ENCODE measurements at places on chromosomes 1 and 21. TPM values are rescaled to one million over a fixed set of nuclear protein-coding genes. Genes with fewer than 3 reads are reported as not detected.

- DNase-seq, result no peak
These were observed 296.7 kb upstream of the USP25 start for GRCh38 chr21:15433091-15433490.

TMEM269 gene
- 0.31 TPM for total RNA-seq

SHCBP1L gene
- total RNA-seq, result not detected

DNA sequence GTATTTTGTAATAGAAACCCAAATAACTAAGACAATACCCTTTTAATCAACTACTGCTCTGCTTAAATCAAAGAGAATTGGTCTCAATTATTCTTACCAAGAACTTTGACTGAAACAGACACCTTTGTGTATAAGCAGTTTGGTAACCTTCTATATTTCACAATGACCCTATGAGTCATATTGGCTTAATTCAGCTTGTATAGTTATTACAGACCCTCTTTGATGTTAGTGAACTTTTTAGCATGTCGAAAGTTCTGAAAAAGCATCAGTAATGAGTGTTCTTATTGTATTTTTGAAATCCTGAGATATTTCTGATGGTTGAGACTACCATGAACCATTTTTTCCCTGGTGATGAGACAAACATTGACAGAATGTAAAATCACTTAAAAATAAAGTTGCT is 43.3 kb upstream of the RABGAP1L start:
- no peak for DNase-seq

DMBX1 gene
- total RNA-seq, result 0.13 TPM

DNA sequence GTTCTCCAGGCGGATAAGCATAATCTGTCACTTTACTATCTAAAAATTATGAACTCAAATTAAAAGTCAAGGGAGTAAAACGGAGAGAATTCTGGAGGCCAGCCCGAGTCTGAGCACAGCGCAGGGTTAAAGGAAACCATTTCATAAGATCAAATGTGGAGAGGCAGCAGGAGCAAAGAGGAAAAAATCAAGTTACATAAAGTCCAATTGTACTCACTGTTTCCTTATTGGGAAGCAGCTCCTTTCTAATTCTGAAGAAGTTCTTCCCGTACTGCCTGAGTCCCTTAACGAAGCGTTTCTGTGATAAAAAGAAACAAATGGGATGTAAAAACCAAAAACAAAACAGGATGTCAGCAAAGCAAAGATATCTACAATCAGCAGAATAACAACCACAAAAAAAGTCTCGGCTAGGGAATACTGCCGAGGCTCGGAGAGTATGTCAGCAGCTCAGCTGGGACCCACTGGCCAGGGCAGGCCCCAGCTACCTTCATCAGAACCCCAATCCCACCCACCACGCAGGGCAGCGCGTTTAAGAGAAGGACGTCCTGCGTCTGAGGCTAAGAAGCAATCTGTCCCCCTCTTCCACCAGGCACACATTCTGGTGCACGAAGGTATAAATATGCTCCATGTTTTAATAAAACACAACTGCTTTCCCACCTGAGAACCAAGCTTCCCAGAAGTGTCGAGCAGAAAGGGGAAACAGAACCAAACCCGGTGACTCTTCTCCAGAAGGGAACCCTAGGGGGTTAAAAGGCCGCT is 104.8 kb downstream of the SLC45A1 start:
- no peak for DNase-seq

DNA sequence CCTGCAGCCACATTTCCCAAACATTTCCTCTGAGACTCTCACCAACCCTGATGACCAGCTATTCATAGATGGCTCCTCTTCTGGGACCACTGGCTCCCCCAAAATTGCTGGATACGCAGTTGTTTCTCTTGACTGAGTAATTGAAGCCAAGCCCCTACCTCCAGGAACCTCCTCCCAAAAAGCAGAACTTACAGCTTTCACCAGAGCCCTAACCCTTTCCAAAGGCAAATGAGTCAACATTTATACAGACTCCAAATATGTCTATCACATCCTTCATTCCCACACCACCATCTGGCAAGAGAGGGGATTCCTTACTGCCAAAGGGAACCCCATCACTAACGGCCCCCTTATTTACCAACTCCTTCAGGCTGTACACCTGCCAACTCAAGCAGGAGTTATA is 20.3 kb upstream of the CA6 start:
- no peak for DNase-seq

DNA sequence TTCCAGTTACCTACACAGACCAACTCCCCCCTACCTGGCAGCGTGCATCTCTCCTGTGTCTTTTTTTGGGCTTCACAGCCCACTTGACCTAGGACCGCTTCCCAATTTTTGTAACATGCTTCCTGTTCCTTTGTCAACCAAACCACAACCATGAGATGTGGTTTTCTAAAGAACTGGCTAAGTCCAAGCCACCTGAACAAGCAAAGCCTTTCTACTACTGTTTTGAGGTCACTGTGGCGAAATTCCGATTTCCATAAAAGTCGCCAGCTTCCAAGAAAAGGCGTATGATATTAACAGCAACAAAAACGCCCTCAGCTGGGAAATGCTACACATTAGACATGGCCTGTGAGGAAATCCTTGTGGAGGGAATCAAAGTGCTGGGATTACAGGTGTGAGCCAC is 12.7 kb upstream of the AK2 start:
- no peak for DNase-seq

CHAF1B gene
- total RNA-seq, result 2.5 TPM

GRCh38 chr1:46474570-46474969 is 15.1 kb upstream of the DMBX1 start:
- no peak for DNase-seq

MYCL gene
- 2.5 TPM for total RNA-seq

TNFRSF8 gene
- 5.2 TPM for total RNA-seq

GRCh38 chr1:43493661-43494450 is 36.8 kb upstream of the PTPRF start:
- no peak for DNase-seq

DNA sequence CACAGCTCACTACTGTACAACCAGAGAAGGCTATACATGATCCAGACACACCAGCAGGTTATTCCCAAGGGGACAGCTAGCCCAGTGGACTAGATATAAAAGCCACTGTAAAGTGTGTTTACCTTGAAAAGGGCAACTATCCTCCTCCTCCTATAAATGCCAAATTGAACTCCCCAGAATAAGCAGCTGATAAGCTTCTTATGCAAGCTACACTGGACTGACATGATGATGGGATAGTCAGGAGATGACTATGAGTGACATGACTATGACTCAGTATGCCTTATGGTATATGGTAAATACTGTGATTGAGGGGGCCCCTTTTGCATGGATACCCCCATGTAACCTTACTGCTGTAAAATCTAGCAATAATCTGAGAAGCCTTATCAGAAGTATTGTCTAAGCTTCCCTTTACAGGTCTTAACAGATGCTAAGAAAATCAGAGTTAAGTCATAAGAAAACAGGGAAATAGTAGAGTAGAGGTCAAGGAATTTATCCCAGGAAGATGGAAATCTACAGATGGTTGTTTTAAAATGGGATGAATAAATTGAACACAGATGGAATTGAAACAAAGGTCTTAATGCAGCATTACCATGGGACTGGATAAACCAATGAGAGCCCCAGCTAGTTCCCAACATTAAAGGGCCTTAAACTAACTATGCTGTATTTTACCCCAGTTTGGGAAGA is 55.8 kb downstream of the TRIM33 start:
- DNase-seq, result no peak

- DNase-seq, result no peak
These were observed 397.9 kb downstream of the HHAT start for GRCh38 chr1:210726621-210727020.

DNA sequence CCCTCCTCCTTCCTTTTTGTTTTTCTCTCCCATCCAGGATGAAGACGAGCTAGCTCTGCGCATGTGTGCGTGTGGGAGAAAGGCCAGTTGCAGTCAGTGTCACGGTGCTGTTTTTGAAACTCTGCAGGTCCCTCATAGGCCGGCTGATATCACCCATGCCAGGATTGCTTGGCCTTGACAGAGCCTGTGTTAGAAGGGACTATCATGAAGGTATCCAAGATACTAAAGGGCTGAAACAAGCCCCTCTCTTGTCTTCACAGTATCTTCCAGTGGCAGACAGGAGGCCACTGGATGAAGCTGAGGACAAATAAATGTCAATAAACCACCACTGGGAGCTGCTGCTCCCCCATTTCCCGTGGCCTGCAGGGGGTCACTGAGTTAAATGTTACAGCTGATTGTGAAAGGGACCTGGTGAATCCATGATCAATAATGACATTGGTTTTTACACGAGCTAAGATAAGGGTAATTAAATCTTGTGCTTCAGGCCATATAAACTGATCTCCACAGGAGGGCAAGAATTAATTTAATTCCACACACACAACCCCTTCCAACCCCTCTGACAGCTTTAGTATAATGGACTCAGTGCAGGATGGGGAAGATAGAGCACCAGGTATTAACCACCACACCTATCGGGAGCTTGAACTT is 64.6 kb upstream of the TARBP1 start:
- no peak for DNase-seq

- DNase-seq, result no peak
These were observed 674 bp downstream of the CEP350 start for GRCh38 chr1:179955287-179955680.

DNA sequence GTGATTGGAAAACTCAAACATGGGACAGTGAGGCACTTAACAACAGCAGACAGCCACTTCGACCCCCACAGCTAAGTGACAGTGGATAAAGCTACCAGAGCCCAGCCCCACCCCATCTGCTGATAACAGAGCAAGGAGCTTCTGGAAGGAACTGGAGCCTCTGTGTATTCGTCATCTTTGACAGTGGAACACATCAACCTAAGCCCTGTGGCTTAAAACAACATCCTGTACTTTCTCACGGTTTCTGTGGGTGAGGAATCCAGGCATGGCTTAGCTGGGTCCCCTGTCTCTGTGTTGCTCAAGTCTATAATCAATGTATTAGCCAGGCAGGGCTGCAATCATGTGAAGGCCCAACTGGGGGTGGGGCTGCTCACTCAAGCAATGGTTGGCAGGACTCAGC is 18.4 kb upstream of the SIPA1L2 start:
- DNase-seq, result no peak

DNA sequence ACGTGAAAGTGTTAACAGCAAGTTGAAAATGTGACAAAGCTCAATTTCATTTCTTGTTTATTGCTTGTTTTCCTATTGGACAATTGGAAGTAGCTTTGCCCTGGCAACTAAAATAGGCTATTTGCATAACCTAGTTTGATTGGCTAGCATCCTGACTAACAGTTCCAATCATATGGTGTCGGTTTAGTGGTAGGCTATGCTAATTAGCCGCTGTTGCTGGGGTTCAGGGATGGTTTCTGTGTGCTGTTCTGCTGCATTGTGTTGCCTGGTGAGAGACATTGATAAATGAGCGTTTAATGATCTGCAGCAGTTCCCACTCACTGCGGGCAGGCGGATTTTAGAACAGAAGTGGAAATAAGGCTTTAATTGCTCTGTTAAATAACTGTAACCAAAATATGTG is 68.5 kb downstream of the DYRK1A start:
- DNase-seq, result no peak

DNA sequence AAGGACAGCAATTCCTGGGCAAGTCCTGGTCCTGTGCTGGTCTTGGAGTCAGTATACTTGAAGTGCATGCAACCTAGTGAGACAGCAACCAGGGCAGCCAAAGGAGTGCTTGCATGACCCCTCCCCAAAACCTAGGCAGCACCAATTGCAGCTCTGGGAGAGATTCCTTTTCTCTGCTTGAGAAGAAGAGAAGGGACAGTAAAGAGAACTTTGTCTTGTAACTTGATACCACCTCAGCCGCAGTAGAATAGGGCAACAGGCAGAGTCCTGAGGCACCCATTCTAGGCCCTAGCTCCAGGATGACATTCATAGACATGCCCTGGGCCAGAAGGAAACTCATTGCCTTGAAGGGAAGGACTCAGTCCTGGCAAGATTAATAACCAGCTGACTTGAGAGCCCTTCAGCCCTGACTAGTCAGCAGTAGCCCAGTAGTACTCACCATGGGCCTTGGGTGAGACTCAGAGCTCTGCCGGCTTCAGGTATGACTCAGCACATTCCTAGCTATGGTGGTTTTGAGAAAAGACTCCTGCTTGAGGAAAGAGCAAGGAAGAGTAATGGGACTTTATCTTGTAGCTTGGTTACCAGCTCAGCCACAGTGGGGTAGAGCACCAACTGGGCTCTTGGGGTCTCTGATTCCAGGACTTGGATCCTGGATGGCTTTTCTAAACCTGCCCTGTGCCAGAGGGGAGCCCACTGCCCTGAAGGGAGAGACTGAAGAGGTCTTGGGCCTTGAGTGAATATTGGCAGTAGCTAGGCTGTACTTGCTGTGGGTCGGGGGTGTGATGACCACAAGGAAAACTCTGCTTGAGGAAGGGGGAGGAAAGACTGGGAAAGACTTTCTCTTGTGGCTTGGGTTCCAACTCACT is 51.7 kb upstream of the ACADM start:
- DNase-seq, result no peak

FAM177B gene
- total RNA-seq, result not detected

TMEM52 gene
- total RNA-seq, result 0.80 TPM

- no peak for DNase-seq
These were observed 170.4 kb upstream of the KCNK2 start for GRCh38 chr1:214912127-214912526.

GRCh38 chr1:39409055-39409816 is 82.2 kb upstream of the BMP8A start:
- DNase-seq, result peak; percentile 68

DNA sequence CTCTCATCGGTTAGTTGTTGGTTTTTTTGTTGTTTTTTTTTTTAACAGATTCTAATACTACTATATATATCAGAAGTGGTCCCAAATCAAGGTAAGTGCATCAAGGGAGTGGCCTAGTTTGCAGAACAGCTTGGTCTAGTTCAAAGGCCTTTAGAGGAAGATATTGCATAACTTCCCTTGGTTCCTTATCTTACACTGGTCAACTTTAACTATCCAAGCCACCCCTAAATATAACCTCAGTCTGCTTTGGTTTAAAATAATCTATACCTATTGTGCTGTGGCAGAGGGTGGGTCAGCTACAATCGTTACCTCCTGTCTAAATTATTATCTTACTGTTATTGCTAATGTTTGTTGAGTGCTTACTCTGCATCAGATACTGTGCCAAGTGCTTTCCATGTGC is 6.9 kb downstream of the S100A12 start:
- DNase-seq, result no peak

DNA sequence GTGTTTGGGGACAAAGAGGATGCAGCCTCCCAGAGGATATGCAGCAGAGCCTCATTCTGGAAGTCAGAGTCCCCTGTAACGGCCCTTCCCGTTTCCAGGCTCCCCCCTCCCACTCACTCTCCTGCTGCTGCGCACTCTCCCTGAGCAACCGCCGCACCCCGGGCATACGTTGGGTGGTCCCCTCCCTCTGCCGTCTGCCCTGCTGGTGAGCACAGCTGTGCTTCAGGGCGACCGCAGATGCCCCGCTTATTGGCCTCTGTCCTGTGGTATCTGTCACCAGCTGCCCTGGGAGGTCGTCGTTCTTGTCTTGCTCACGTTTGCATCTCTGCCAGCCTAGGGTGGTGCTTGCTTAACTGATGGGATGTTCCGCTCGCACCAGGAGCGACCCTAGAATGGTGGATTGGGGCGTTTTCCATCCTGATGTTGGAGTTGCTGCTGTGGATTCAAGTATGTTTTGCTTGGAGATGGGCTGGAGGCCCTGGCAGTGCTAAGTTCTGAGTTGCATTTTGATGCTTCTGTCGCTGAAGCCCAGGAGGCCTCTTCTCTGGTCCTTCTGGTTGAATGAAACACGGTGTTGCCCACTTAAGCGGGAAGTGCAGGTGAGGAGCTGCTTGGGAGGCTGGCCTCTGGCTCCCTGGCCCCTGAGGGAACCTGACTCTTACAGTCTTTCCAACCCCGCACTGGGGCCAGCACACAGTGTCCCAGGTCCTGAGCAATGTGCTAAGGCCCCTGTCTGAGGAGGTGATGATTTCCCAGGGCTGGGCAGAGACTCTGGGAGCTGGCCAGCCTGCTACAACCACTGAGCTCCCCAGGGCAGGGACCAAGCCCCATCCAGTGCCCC is 3.2 kb downstream of the TMEM201 start:
- DNase-seq, result no peak

Data from sciatic nerve (tissue), 2 donors.